ENCODE measurements at places on chromosomes 2 and 18.

- DNase-seq = no peak
These were observed 3.1 kb downstream of the C2orf81 start for GRCh38 chr2:74418312-74418711.

DNA sequence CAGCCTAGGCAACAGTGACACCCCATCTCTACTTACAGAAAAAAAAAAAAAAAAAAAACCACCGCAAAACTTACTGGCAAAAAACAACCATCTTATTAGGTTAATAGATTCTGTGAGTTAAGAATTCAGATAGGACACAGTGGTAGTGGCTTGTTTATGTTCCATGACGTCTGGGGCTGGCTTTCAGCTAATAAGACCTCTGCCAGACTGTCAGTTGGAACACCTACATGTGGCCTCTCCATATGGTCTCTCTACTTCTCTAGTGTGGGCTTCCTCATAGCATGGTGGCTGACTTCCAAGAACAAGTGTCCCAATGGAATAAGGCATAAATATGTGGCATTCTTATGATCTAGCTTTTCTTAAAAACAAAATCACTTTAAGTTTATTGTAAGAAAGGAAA lies 94.0 kb upstream of the OTX1 start:
- DNase-seq = no peak

DNA sequence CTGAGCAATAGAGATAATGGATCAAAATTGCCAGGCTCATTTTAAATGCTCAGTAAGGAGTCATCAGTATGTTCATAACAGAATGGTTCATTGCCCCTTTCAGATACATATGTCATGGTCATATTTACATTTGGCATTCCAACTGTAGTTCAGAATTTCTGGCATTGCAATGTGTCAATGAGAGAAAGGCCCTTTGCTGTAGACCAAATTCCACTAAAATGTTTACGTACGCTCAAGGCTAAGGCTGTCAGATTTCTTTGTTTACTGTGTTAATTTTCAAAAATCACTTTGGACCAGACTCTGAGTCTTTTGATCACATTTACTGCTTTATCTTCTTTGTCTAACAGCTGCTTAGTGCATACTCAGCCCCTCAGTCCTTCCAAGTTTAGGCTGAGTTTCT lies 213.5 kb downstream of the PIK3C3 start:
- DNase-seq = no peak

GRCh38 chr18:9210966-9211365 lies 74.4 kb downstream of the ANKRD12 start:
- no peak for DNase-seq

GRCh38 chr18:55927831-55928230 lies 339.8 kb upstream of the TCF4 start:
- DNase-seq = no peak

DNA sequence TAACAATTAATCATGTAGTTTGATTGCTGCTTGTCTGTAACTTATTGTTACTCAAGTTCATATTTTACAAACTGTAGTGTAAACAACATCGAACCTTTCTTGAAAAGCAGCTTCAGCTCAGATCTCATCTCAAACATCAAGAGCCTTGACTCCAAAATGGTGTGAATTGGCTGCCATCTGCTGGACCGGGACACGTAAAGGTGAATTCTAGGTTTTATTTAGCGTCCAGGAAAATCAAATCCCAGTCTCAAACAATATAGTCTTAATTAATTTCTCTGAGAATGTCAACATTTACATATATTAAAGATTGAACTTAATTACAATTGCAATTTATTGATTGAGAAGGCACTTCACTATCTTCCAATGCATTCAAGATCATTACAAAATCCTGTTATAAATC lies 453.0 kb downstream of the GALR1 start:
- DNase-seq = no peak

Data from stimulated activated CD8-positive, alpha-beta memory T cell treated with anti-CD3 and anti-CD28 coated beads, Interleukin-4, amount 100 ng/mL, for 24 hours (primary cell).